ENCODE measurements at places on chromosomes 12 and 14.

DNA sequence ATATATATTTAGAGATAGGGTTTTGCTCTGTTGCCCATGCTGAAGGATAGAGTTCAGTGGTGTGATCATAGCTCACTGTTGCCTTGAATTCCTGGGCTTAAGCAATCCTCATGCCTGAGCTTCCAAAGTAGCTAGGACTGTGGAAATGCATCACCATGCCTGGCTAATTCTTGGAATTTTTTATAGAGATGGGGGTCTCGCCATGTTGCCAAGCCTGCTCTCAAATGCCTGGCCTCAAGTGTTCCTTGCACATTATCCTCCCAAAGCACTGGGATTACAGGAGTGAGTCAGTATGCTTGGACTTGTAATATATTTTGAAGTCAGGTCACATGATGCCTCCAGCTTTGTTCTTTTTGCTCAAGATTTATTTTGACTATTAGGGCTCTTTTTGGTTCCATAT lies 178.0 kb downstream of the RPAP3 start:
- DNase-seq: peak; percentile 12

- DNase-seq: no peak
Measured at GRCh38 chr12:1199700-1200099, 208.7 kb downstream of the ERC1 start.

- no peak for DNase-seq
Measured at GRCh38 chr14:85616386-85616885, 86.5 kb downstream of the FLRT2 start.

DNA sequence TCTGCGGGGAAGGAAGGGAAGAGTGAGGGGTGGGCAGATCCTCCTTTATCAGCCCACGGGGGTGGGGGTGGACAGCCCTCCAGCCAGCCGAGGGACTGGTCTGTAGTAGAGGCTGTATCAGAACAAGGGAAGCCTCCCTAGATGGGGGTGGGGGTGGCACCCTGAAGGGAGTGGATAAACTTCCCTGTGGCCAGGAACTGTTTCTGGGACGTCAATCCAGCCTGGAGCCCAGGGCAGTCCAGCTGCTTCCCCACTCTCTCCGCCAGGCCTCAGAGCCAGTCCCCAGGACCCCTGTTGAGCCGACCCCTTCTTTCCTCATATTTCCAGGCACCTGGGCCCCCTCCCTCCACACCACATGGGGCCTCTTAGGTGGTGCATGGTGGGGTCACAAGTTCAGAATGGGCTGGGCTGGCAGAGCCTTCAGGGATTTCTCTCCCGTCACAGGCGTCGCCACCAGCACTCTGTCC lies 6.7 kb downstream of the PLD4 start:
- DNase-seq: no peak

DNA sequence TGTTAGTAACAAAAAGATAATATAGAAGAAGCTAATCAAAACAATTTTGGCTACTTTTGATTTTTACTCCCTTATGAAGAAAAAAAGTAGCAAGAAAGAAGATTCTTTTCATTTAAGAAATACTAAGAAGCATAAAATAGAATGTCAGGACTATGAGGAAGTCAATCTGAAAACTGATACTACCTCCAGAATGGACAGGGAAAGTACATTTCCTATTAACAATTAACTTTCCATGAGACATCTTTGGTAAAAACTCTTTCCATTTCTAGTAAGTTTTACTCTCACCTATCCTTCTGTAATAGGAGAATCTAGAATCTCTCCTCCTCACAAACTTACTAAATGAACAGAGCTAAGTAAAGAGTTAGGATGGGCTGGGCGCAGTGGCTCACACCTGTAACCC lies 51.3 kb upstream of the NPFF start:
- no peak for DNase-seq

- DNase-seq: no peak
Measured at GRCh38 chr14:100088226-100088625, 23.0 kb downstream of the EVL start.
